ENCODE measurements at places on chromosomes 7 and 10. TPM values are rescaled to one million over a fixed set of nuclear protein-coding genes. Genes with fewer than 3 reads are reported as not detected.

DNA sequence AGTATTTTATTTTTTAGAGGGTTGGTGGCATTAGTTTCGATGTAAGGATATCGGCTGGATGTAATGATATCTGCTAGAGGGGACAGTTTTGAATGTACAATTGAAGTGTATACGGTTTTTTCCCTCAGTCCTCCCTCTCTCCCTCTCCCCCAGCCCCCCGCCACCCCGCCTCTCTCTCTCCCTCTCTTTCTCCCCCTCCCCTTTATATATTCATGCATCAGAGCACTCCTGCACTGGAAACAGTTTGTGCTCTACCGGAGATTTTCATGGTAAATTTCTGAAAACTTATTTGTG is 1.6 kb downstream of the GLCCI1 start:
- no peak for DNase-seq

The HYAL4 gene
- not detected for total RNA-seq

The VSTM4 gene
- 1.0 TPM for total RNA-seq

DNA sequence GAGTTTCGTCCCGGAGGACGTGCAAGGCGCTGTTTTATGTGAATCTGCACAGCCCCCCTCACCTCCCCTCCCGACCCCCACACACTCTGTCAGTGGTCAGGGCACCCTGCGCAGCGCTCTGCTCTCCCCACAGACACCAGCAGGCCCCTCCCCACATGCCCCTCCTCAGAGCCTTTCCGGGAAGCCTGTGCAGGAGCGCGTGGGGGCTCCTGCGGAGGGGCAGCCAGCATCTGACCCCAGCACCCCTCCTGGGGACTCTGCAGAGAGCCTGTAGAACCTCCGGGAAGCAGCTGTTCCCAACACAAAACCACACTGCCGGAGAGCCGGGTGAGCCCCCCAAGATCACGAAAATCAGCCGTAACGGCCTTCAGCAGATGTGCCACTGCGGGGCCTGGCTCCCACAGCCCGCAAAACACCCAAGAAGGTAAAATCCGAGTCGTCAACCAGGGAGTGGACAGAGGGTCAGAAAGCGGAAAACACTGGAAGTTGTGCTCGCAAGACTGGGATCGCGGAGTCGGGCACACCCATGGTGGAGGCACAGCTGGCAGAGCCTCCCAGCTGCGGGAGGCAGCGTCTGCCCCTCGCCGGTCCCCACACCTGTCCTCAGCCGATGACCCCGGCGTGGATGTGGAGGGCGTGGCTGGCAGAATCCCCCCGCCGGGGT is 53.8 kb upstream of the PDGFA start:
- no peak for DNase-seq
